Mesenchymal stem cell (in vitro differentiated cells and primary cell): ENCODE measurements at places on chromosomes 5 and 9.

DNA sequence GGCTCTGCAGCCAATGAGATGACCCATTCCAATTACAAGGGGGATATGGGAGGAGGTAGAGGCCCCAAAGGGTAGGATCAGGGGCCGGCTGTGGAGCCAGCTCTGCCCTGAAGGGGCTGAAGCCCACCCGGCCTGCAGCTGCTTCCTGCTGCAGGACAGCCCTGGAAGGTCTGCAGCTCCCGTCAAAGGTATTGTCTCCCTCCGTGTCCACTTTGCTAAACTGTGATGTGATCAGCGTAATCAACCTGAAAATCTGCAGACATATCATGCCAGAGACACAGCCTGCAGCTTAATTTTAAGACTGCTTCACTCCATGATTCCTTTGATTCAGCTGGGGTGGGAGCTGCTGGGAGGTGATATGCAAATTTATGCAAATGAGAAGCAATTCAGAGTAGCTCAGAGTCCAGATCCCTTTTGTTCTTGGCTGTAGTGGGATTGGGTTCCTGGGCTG is 90.7 kb downstream of the GADD45G start:
- no peak for DNase-seq

GRCh38 chr5:181190711-181191525 is 14.1 kb downstream of the TRIM7 start:
- no peak for DNase-seq

DNA sequence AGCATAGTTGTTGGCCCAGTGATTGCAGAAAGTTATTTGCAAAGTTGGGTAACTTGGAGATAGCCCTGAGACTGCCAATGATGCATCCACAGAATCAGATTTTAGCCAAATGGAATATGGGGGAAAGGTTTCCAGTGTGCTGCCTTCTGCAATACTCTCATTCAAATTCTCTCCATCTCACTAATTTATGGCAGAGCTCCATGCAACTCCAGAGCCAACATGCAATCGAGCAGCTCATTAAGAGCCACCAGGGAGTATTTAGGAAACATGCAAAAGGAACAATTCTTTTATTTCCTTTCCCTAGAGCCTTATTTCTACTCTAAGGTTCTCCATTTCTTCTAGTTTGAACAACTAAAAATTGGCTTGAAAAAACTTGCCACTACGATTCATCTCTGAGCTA is 135.9 kb upstream of the MARCHF11 start:
- no peak for DNase-seq

DNA sequence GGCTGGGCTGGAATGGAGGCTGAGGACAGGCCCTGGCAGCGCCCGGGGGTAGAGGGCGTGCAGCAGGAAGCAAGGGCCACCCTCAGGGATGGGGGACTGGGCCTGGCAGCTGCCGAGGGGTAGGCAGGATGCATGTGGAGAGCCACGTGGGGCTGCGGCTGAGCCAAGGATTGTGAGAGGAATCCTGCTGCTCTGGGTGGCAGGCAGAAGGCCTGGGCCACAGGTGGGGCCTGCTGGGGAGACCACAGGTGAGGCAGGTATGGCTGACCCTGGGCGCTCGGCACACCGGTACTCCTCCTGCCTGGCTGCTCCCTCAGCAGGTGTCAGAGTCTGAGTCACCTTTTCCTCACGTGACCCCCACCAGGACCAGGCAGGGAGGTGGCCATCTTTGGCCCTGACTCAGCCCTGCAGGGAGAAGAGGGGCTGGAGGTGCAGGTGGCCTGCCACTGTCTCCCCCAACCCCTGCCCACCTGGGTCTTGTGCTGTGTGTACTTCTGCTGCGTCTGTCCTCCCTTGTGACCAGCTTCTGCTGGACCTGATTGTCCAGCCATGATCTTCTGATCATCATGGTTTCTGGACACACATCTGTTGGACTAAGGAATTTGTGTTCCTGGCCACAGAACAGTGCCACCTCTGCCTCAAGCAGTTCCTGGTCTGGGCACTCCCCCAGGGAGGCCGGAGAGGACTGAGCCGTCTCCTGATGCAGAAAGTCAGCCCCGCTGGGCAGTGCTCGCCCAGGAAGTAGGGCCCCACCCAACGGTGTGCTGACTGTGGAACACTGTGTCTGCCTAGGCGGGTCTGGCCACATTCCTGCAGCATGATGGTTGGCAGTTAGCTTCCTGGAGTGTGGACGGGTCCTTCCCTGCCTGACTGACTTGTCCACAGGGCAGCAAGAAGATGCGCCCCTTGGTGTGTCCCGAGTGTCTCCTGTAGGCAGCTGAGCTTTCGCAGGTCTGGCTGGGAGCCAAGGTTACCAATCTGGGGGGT is 6.4 kb downstream of the ARRDC1 start:
- peak; percentile 57 for DNase-seq

- DNase-seq = no peak
Observed at GRCh38 chr5:75168026-75168735, 68.5 kb downstream of the ANKRD31 start.

- peak; percentile 18 for DNase-seq
Observed at GRCh38 chr5:111968459-111968858, 211.5 kb upstream of the NREP start.

- no peak for DNase-seq
Observed at GRCh38 chr5:132184588-132184987, 43.1 kb downstream of the P4HA2 start.

GRCh38 chr5:116420540-116420939 is 154.1 kb downstream of the SEMA6A start:
- no peak for DNase-seq

- no peak for DNase-seq
Observed at GRCh38 chr9:84759300-84759750, 89.8 kb downstream of the NTRK2 start.

GRCh38 chr9:97873882-97874281 is 20.9 kb downstream of the FOXE1 start:
- DNase-seq = no peak

DNA sequence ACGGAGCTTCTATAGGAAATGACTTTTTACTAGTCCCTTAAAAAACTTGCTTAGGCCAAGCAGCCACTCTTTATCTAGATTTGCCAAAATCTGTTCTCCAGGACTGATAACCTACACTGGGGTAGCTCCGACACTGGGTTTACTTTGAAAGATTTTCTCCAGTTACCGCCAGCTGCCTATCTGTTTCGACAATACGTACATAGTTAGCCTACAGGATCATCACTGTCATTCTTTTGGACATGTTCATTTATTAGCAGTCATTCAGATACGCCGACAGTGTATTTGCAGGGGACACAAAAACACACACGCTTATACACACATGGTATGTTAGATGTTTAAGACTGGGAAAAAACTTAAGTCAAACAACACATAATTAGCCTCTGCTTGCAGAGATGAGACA is 225.7 kb downstream of the DCP2 start:
- no peak for DNase-seq

DNA sequence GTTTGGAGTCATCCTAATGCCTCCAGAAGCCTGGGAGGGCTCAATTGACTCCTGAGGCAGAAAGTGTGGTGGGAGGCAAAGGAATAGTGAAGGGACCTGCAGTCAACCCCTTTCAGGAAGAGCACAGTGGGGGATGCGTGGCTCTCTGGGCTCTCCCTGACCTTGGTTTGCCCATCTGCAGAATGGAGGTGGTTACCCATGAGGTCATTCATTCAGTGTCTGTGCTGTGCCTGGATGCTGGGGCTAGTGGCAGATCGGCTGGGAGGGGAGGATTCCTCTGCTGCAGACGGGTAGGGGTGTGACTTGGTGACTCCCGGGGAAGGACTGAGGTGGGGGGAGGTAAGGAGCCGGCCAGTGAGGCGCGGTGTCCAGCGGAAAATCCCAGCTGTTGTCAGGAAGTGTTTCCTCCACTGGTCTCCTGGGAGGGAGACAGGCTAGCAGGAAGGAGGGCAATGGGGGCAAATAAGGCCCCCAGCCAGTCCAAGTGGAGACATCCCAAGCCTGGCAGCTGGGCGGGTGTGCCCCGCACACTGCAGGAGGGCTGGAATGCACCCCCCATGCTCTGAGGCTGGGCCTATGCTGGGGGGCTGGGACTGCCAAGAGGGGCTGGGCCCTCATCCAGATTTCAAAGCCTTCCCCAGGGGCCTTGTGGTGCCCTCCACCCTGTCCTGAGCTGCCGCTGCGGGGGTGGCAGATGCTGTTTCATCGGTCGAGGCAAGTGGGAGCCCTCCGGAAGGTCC is 10.9 kb downstream of the CXXC5 start:
- peak; percentile 96 for DNase-seq

DNA sequence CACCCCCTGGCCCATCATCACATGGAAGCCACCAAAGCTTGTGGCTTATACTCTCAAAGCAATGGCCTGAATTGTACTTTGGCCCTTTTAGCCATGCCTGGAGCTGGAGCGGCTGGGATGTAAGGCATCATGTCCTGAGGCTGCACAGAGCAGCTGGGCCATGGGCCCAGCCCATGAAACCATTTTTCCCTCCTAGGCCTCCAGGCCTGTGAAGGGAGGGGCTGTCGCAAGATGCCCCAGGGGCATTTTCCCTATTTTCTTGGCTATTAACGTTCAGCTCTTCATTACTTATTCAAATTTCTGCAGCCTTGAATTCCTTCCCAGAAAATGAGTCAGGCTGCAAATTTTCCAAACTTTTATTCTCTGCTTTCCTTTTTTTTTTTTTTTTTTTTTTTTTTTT is 27.7 kb downstream of the FST start:
- no peak for DNase-seq

- DNase-seq = no peak
Observed at GRCh38 chr9:11199335-11199734, 586.5 kb upstream of the PTPRD start.

DNA sequence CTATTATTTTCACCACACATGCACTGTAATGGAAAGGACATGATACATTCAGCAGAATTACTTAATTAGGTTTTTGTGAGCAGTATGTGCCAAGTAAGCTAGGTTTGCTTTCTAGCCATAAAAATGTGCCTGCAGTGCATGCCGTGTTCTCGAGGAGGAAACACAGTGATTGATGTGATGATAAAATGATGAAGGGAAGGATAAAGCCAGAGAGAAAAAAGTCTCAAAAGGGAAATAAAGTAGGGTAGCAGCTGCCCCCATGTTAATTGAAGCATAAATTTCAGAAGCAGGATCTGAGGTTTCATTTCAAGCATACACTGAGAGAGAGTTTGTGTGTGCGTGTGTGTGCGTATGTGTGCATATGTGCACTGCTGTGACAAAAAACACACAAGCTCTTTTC is 714.2 kb upstream of the C9orf72 start:
- no peak for DNase-seq

DNA sequence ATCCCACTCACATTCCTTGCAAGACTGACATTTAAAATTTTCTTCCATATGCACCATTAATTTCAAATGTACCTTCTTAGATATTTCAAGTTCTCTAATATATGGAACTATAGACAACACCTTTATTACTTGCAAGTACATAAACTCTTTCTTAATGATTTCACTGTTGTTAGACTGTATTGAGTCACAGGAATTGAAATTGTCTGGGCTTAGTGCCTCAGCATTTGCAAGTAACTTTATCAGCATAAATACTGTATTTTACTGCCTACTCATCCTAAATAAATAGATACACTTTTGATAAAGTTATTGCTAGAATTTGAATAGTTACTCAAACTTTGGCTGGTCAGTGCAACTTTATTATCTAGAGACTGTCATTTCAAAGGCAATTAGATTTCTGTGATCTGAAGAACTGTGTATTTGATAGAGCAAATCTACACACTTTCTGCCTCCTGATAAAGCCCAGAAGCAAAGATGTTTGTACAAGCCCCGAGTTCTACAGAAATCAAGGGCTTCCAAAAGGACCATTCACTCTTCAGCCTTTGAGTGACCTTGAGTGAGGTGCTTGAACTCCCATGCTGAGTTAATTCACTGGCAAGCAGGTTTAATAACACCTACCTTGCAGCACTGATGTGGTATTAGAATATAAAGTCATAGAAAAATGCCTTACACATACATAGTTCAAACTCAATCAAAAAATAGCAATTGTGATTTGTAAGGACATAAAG is 91.6 kb downstream of the COX7C start:
- no peak for DNase-seq

GRCh38 chr5:114449860-114450421 is 88.1 kb downstream of the KCNN2 start:
- peak; percentile 87 for DNase-seq

DNA sequence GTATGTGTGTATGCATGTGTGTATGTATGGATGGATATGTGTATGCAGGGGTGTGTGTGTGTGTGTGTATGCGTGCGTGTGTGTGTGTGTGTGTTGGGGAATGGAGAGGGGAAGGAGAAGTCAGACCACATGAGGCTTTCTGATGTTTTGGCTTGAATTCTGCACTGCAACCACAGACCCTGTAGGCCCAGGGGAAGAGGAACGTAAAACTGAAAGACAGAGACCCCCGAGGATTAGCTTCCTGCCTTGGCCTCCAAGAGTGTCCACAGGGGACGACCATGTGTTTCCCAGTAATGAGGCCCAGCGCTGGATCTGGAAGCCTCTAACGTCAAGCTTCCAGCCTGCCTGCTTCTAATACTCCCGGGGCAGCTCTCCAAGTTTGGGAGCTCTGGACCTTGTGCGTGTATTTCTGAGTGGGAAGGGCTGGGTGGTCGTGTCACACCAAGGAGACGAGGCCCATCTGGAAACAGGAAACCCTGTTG is 5.8 kb downstream of the DCANP1 start:
- no peak for DNase-seq

DNA sequence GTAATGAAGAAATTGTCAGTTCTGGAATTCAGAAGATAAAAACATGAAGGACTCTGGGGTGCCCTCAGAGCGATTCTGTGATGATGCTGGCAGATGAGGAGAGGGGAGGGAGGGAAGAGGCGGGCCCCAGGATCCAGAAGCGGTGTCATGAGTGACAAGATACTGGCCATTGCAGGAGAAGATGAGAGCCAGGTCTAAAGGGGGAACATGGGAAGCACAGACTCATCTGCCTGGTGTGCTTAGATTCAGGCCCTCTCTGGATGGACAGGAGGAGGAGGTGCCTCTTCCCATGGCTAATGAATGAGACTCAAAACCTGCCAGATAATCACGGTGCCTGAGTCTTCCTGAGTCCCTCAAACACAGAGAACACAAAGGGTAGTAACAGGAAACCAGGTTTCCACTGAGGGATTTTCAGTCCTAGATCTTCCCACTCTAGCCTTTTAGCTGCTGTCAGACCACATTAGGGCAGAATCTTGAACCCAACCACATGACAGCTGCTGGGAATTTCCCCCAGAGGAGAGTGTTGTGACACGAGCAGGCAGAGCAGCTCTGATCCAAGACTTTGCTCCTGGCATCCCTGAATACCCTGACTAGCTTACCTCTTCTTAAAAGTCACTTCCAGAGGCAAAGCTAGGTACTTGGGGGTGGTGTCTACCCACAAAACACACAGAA is 28.2 kb upstream of the HSPA9 start:
- peak; percentile 88 for DNase-seq

- no peak for DNase-seq
Observed at GRCh38 chr5:149794041-149794440, 63.9 kb downstream of the PPARGC1B start.

- no peak for DNase-seq
Observed at GRCh38 chr5:54632131-54632701, 114.7 kb downstream of the SNX18 start.
